SJSA1 (cell line): ENCODE measurements at places on chromosomes 1 and 21. TPM values are rescaled to one million over a fixed set of nuclear protein-coding genes. Genes with fewer than 3 reads are reported as not detected.

DNA sequence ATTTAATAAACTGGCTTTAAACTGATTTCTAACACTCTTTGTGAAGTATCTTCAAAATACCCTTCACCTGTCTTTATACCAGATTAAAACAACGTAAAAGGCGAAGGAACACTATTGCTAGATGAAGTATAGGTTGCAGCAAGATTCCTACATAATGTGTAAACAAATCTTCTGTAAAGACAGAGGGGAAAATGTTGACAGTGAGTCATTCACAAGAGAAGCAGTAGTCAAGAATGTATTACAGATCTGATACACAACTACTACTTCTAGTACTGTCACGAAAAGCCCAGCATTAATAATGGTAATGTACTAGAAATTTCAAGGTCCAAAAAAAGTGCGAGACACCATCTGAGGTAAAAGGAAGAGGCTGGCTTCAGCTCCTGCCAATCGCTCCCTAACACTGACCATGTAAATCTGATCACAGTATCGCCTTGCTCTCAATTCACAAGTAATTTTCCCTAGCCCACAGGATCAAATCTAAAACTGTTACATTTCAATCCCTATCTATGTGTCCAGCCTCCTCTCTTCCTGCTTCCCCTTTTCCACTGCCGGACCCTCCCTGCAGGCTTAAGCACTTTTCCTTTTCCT, 290.4 kb downstream of the AKT3 start:
- DNase-seq: no peak

Gene NOTCH2NLA
- total RNA-seq: 35.9 and 44.7 TPM in 2 replicates

Gene CFHR4
- not detected in 2 replicates for total RNA-seq

DNA sequence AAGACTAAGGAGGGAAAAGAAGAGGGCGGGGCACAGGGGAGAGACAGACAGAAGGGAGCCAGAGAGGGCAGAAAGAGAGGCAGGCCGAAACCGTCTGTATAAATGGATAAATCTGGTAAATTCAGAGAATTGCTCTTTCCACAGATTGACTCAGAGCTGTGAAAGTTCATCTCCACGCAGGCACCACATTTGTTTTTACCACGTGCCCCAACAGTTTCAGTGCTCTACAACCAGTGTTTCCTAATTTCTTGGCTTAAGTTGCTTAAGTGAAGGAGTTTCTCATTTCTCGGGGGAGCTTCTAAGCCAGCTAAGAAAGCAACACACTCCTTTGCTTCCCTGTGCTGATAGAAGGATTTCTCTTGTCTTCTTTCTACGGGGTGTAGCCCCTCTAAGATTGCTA, 87.1 kb downstream of the ENAH start:
- no peak for DNase-seq

DNA sequence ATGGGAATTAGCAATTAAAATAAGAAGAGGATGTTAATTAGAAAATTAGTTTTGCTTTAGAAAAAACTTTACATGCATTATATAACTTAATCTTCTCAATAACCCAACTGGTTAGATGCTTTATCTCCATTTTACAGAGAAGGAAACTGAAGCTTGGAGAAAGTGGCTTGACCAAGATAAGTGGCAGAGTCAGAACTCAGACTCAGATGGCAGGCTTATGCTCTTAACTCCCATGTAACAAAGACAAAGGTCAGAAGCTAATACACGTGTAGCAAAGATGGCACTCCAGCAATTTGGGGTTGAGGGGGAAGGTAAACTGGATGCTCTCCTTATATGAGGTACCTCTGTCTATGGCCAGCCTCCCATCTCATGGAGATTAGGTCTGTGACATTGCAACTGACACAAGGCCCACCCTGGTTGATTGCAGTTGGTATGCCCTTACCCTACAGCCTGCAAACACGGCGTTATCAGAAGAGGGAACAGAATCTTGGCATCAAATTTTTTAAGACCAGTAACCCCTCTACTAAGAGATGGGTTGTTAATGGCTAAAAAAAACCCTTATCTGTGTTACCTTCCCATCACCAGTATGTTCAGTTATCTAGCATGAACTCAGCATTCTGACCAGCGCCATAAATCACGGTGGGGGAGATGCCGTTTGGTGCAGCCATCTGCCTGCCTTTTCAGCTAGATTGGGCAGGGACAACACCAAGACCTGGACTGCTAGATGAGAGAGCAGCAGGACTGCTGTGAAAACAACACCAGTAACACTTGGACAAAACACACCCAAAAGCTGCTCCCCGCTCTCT, 97.0 kb downstream of the UBR4 start:
- DNase-seq: no peak
